MM.1S (cell line): ENCODE measurements at places on chromosomes 6 and 20.

DNA sequence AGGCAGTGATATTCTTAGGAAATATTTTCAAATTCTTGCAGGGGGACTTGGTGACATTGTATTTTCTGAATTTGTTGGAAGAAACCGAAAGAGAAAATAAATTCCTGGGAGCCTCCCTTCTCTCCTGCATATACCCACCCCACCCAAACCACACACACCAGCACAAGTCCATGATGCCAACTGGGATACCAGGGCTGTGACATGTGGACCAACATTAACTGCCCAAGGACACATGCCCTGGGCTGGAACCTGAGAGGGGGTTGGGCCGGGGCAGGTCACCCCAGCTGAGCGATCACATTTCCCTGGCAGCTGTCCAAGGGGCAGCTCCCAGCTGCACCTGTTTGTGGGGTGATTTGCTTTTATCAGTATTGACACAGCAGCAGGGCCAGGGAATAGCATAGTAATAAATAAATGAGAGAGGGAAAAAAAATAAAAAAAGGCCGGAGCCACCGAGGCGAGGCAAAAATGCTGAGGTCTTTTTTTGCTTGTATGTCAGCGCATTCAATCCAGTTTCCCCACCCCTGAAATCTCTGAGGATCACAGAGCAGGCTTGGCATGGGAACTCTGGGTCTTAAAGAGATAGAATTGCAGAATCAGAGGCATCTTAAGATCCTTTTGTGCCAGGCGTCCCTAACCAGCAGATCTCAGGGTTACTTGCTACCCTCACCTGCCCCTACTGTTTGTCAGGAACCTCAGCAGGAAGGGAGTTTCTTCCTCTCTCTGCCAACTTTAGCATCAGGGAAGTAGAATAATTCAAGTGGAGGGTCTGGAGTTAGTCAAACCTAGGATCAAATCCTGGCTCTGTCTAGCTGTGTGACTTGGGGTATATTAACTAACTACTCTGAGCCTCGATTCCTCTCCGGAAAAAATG lies 66.5 kb upstream of the PIM1 start:
- DNase-seq, result peak; percentile 88

- DNase-seq, result no peak
These were observed 295.5 kb upstream of the ADGRB3 start for GRCh38 chr6:68339488-68340131.

- DNase-seq, result no peak
These were observed 29.2 kb upstream of the MMS22L start for GRCh38 chr6:97312241-97312640.

DNA sequence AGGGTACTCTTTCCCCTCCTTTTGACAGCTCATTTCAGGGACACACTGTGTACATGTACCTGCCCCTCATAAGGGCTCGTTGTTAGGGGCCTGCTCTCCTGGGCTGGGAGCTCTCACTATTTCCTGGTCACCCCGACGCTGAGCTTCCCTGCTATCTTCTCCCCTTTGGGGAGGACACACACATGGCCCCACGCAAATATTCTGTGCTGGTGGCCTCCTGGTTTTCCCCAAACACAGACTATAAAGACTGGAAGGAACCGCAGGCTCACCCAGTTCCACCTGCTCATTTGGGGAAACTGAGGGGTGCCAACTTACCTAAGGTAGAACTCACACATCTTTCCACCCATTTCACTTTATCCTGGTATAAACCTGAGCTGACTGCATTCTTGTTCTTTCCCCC lies 301.4 kb upstream of the SUPT3H start:
- no peak for DNase-seq
